ENCODE measurements at places on chromosomes 6 and 20. TPM values are rescaled to one million over a fixed set of nuclear protein-coding genes. Genes with fewer than 3 reads are reported as not detected.
A peak's percentile ranks its signal among the peaks of the same experiment; 100 is the strongest.

GRCh38 chr6:127515794-127516661, 3.1 kb downstream of the MTCL3 start:
- peaks cover 32% of the 10 kb centered on the region for H3K4me1 ChIP-seq
- peaks cover 19% of the 10 kb centered on the region for H3K27me3 ChIP-seq
- peak overlapping the region; percentile 94 for H3K4me3 ChIP-seq

- no peak for DNase-seq
- H3K27ac ChIP-seq = no peak overlapping the region
- H3K36me3 ChIP-seq = no peaks in the 10 kb centered on the region
- no peaks in the 10 kb centered on the region for H3K27me3 ChIP-seq
- H3K4me1 ChIP-seq = no peaks in the 10 kb centered on the region
- no peak overlapping the region for H3K4me3 ChIP-seq
These were observed 446.1 kb upstream of the MARCKS start for GRCh38 chr6:113411011-113411410.

- peaks cover 29% of the 10 kb centered on the region for H3K4me1 ChIP-seq
- peaks cover 2% of the 10 kb centered on the region for H3K36me3 ChIP-seq
These were observed 99.3 kb downstream of the PRND start for GRCh38 chr20:4820806-4821518.

DNA sequence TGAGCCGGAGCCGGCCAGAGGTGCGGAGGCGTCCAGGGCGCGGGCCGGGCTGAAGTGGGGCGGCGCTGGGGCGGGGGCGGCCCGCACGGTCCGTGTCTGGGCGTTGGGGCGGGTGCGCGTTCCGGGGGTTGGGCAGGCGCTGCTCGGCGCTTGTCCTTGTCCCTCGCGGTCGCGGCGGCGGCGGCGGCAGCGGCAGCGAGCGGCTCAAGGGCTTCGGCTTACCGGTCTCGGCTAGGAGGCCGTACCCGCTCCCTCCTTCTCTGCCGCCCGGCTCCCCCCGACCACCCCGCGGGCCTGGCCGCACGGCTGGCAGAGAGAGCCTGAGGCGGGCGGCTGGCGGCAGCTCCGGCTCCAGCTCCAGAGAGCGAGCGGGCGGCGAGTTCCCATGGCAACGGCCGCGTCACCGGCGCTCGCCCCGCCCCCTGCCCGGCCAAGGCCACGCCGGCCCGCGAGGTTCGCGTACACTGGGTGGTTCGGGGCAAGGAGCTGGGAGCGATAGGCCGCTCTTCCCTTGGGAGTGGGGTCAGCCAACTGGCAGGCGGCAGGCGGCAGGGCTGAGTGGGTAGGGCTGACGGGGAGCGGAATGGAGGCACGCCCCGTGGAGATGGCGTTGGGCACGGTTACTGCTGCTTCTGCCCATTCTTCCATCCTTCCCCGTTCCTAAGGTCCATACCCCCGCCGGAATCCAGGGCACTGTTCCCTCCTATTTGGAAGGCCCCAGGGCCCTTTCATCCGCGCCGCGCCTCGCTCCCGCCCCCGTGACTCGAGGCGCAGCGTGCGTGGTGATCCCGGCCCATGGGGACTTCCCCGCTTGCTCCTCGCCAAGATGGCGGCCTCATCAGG, at the start of gene LRRC73:
TSS of gene LRRC73 (minus strand) at position 363 of the 843 bp plus-strand sequence. CDS start 561 bp downstream, outside the sequence.
- H3K36me3 ChIP-seq = peaks cover 4% of the 10 kb centered on the region
- peaks cover 22% of the 10 kb centered on the region for H3K27me3 ChIP-seq
- peak within 1 kb of the TSS; percentile 94 for H3K27ac ChIP-seq
- peak; percentile 73 for DNase-seq
- peaks cover 38% of the 10 kb centered on the region for H3K4me1 ChIP-seq

Gene SLC22A1
- 0.21 TPM for total RNA-seq

Gene ANKEF1
- 1.8 TPM for total RNA-seq

Gene BACH2
- 53.7 TPM for total RNA-seq

Gene NKX2-2
- total RNA-seq = not detected
